ENCODE measurements at places on chromosomes 11 and 22.

- DNase-seq = no peak
Measured at GRCh38 chr11:57239348-57239747, 2.3 kb upstream of the APLNR start.

- peak; percentile 72 for DNase-seq
Measured at GRCh38 chr11:35166369-35167360, 27.7 kb downstream of the CD44 start.

DNA sequence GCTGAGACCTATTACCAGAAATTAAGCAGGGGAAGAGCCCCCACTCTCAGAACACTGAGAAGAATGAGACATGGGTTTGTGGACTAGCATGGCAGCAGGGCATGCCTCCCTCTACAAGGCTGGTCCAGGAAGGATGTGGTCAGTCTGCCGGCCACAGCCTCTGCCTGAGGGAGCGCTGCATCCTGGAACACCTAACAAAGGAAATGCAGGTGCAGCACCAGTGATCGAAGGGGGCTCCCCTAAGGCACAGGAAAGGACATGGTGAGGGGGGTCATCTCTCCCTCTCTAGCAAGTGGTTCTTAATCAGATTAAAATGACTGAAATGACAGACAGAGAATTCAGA lies 40.6 kb upstream of the ARL14EP start:
- peak; percentile 55 for DNase-seq

- peak; percentile 87 for DNase-seq
Measured at GRCh38 chr22:30262917-30263741, 3.5 kb downstream of the OSM start.
